HepG2 (cell line): ENCODE measurements at places on chromosomes 1 and 21. TPM values are rescaled to one million over a fixed set of nuclear protein-coding genes. Genes with fewer than 3 reads are reported as not detected.

DNA sequence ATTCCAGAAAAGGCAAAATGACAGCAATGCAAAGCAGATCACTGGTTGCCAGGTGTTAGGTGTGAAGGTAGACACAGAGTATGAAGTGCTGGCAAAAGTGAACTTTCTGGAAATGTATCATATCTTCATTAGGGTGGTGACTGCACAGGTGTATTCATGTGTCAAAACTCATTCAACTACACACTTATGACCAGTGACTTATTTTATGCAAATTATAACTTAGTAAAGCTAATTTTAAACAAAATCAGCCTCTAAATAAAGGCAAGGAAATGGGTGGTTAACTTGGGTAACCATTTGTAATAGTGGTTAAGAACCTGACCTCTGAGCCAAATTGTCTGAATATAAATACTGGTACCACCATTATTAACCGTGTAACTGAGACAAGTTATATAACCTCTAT is 7.4 kb downstream of the COP1 start:
- no peak for DNase-seq

DNA sequence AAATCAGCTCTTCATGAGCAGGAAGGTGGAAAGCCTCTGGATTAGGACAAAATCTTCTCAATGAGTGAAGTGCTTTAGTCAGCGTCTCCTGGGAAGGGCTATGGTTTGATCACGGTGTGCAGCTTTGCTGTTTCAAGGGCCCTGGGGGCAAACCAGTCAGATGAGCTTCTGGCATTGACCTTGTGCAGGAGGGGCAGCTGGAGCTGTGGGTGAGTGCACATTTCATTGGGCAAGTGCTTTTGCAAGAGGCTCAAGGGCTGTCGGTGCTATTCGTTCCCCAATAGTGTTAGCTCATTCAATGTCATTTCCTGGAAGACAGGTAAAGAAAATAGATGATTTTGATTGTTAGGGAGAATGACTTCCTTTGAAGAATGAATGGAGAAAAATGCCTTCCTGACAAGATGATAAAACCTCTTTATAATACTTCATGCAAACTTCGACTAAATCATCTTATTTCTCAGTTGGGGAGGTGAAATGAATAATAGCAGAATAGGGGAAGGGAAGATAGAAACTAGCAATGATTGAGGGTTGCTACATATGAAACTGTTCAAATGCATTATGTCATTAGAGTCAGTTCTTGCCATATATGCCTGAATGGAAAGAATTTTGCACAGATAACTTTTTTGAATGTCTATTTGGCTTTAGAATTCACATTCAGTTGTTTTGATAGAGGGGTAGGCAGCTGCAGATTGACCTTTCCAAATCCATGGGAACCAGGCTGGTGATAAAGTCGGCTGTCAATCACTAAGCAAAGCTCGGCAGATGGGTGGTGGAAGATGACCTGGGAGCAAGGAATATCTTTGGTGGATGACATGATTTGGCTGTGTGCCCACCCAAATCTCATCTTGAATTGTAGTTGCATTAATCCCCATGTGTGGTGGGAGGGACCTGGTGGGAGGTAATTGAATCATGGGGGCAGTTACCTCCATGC is 12.9 kb upstream of the DISC1 start:
- no peak for DNase-seq

DNA sequence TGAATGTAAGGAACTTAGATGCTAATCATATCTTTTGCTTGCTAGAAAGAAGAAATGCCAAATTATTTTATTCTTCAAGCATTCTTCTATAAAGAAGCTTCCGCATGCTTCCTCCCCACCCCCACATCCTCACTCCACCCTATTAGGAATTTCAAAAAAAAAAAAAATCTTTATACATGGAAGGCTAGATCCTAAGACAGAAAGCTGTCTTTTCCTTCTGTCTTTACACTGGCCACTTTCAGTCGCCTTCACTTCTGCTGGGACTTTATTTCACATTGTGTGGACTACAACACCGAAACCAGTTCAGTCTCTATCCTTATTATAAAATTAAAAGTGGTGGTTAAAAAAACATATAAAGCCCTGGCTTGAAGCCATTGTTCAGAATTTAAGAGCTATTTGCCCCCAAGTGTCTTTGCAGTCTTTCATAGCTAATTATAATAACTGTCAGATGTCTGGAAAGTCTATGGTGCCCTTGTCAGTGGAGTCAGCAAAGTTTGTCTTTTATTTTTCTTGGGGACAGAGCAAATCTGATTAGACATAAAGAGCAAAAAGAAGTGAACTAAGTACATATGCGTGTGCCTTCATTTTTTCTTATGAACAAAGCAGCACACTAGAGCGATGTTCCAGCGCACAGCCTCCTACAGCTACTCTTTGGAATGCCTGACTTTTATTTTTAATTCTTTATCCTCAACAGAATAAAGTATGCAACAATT is 297.7 kb downstream of the PTPRC start:
- no peak for DNase-seq

MSH4 gene
- 0.01 TPM in 2 replicates for polyA plus RNA-seq

DCST1 gene
- polyA plus RNA-seq, result 0.04 TPM in 1 of 2 replicates, not detected in the other
